ENCODE measurements at places on chromosomes 6 and 20.

DNA sequence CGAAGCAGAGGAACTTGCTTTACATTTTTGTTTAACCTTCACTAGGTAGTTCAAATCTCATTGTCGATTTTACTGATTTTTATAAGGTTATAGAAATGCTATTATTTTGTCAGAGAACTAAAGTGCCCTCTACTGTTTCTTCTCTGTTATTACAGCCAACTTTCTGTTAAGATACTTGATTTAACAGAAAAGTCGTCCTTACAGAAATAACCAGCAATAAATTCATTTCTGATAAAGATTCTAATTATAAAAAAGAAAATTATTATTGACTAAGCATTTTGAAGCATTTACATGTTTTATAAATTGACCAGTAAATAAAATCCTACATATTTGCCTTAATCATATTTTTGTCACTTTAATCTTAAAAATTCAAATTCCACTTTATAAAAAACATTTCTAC is 60.8 kb downstream of the OGFRL1 start:
- DNase-seq, result no peak

- peak; percentile 69 for DNase-seq
Measured at GRCh38 chr6:29762781-29763214, 39.6 kb downstream of the HLA-F start.

GRCh38 chr20:50679753-50680104 is 11.6 kb downstream of the RIPOR3 start:
- DNase-seq, result no peak

- no peak for DNase-seq
Measured at GRCh38 chr6:43494321-43494720, 15.8 kb downstream of the LRRC73 start.

- DNase-seq, result no peak
Measured at GRCh38 chr20:35823147-35823546, 51.3 kb downstream of the PHF20 start.

DNA sequence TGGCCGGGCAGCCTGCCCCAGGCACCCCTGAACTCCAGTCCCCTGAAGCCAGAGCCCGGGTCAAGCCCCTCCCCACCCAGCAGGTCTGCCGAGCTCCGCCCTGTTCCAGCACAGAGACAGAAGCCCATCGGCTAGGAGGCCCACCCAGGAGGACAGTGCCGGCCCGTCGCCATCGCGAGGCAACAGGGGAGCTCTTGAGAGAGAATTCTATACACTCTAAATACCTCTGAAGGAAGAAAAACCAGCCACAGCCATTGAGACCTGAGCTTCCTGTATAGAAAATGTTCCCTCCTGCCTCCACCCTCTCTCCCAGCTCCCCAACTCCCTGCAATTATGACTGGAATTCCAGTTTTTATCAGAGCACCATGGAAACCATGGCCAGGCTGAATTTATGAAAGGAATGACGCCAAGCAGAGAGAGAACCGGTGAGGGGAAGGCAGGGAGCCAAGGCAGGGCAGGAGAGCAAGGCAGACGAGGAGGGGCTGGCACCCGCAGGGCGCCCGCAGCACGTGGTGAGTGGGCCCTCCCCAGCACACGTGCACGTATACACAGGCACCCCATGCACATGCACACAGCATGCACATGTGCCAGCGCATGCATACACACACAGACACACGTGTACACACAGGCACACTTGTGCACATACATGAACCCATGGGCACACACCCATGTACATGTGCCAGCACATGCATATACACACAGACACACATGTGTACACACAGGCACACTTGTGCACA is 27.6 kb upstream of the MRGBP start:
- peak; percentile 91 for DNase-seq

GRCh38 chr20:46060301-46060881 is 29.4 kb downstream of the NCOA5 start:
- DNase-seq, result no peak

- DNase-seq, result no peak
Measured at GRCh38 chr6:98946879-98947410, 801 bp downstream of the FBXL4 start.

Data from lung (tissue), 17 donors.